ENCODE measurements at places on chromosomes 16 and 17.

GRCh38 chr17:49557312-49558024, 18.2 kb upstream of the NXPH3 start:
- DNase-seq: no peak

DNA sequence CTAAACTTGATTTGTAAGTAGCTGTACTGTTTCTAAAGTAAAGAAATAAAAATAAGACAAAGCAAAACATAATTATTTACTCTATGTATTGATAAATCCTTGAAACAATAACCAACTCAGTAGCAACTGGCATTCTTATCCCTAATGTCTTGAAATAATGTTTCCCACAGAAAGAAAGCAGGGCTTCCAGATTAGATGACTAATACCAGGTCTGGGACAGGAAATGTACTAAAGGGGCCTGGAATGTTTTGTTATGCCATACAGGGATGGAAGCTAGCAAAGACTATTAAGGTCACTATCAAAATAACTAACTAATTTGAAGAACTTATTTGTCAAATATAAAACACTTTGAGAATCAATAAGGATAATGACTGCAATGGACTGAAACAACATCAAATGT, 82.1 kb downstream of the CFDP1 start:
- no peak for DNase-seq

GRCh38 chr17:60747069-60747808, 69.6 kb downstream of the BCAS3 start:
- no peak for DNase-seq

- DNase-seq: no peak
Measured at GRCh38 chr17:77634710-77635109, 323.8 kb upstream of the TNRC6C start.

- no peak for DNase-seq
Measured at GRCh38 chr17:17506893-17507464, 10.8 kb upstream of the RASD1 start.

DNA sequence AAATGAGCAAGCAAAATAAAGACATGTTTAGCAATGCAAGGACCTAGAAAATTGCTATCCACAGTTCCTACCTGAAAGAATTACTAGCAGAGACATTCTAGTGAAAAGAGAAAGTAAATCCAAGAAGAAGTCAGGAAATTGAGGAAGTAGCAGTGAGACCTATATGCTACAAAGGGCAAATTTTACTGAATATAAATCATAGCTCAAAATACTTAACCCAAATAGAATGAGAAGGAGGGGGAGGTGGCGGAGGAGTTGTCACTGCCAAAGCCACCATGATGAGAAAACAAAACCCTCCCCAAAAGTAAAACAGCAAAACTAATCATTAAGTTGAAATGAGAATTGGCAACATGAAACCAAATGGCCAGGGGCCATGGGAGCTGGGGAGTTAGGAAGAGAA, 39.3 kb downstream of the PITPNM3 start:
- DNase-seq: no peak

GRCh38 chr16:69366431-69366830, 14.8 kb upstream of the TMED6 start:
- no peak for DNase-seq

GRCh38 chr16:85359147-85359822, 247.0 kb upstream of the CIBAR2 start:
- DNase-seq: no peak

DNA sequence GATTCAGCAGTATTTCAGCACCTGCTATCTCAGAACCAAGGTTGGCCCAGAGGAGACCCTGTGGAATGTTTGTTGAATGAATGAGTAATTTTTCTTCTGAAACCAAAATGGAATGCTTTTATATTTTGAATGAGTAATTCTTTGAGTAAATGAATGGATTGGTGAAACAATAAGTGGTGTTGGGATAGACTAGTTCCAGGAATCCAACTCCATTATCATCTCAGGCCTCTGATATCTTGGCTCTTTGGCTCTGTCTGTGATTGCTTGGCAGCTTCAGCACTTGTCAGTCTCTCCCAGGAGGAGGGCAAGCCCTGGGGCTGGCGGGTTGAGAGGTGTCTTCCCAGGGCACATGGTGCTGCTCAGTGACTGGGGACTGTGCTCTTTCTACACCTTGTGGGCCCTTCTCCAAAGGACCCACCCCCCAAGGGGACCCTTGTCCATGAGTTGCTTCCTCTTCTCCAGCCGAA, 284.4 kb upstream of the FOXF1 start:
- DNase-seq: no peak

DNA sequence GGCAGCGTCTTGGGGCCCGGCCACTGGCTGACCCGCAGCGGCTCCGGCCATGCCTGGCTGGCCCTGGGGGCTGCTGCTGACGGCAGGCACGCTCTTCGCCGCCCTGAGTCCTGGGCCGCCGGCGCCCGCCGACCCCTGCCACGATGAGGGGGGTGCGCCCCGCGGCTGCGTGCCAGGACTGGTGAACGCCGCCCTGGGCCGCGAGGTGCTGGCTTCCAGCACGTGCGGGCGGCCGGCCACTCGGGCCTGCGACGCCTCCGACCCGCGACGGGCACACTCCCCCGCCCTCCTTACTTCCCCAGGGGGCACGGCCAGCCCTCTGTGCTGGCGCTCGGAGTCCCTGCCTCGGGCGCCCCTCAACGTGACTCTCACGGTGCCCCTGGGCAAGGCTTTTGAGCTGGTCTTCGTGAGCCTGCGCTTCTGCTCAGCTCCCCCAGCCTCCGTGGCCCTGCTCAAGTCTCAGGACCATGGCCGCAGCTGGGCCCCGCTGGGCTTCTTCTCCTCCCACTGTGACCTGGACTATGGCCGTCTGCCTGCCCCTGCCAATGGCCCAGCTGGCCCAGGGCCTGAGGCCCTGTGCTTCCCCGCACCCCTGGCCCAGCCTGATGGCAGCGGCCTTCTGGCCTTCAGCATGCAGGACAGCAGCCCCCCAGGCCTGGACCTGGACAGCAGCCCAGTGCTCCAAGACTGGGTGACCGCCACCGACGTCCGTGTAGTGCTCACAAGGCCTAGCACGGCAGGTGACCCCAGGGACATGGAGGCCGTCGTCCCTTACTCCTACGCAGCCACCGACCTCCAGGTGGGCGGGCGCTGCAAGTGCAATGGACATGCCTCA, 773 bp downstream of the NTN3 start:
- DNase-seq: no peak

GRCh38 chr17:42459256-42459800, 650 bp downstream of the ATP6V0A1 start:
- DNase-seq: no peak

DNA sequence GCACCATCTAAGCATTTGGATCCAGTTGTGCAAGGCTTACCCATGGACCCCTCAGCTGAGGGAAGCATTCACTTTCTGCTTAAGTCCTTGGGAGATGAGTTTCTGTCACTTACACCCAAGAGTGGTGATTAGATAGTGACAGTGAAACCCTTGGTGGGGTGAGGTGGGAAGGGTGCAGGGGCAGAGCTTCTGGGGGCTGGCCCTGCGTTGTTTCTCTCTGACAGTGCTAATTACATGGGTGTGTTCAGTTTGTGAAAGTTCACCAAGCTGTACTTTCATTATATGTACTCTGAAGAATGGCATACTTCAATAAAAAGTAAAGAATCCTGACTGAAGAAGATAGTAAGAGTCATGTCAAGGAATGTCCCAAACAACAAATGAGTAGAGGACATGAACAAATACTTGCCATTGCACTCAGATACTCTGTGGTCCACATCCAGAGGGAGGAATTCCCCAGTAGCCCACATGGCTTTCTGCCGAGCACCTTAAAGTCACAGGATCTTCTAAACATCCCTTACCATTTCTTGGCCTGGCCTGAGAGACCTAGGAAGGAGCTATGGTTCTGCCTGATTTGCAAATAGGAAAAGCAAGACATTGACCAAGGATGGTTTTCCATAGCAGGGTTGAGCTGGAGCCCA, 8.4 kb downstream of the CHST6 start:
- no peak for DNase-seq

DNA sequence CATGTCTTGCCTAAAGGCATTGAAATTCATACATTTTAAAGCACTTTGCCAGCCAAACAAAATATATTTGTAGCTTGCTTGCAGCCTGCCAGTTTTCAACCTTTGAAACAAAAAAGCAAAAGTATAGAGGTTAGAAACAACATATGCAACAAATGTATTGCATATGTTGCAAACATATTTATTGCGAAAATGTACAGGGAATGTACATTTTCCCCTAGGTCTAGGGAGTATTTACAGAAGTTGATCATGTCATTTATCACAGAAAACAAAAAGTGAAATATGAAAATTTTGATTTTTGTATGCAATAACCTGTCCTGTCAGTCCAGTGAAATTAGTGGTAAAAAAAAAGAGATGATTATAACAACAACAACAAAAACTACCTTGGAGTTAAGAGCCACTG, 171.5 kb downstream of the SPECC1 start:
- no peak for DNase-seq
